ENCODE measurements at places on chromosomes 6 and 20.
A peak's percentile ranks its signal among the peaks of the same experiment; 100 is the strongest.

DNA sequence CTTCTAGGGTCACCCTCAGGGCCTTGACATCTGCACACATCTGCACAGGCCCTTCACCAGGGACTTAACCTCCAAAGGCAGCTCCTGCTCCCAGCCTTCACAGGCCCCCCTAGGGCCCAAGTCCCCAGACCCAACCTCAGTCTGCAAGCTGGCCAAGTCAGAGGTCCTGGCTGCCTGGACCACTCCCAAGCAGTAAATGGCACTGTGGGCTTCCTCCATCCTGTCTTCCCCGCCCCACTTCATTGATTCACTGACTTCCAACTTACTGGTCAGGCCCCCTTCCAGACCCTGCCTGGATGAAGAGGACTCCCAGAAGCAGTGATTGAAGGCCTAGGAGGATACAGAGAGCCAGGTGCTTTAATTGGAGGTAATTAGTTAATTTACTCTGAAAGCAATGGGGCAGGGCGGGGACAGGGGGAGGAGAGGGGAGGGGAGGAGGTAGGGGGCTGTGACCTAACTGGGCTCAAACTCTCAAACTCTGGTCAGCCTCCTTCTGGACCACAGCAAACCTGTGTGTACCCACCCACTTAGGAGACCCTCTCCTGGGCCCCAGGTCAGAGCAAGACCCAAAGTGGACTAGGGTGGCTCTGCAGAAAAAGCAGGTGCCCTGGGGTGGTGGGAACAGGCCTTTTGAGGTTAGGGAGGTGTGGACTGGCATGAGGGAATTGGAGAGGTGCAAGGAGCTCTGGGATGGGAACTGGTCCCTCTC is 51.5 kb downstream of the MRPL14 start:
- no peaks in the 10 kb centered on the region for H3K27me3 ChIP-seq
- H3K4me3 ChIP-seq = no peak overlapping the region
- H3K4me1 ChIP-seq = peaks cover 41% of the 10 kb centered on the region
- no peak for DNase-seq
- H3K27ac ChIP-seq = peak overlapping the region; percentile 95

DNA sequence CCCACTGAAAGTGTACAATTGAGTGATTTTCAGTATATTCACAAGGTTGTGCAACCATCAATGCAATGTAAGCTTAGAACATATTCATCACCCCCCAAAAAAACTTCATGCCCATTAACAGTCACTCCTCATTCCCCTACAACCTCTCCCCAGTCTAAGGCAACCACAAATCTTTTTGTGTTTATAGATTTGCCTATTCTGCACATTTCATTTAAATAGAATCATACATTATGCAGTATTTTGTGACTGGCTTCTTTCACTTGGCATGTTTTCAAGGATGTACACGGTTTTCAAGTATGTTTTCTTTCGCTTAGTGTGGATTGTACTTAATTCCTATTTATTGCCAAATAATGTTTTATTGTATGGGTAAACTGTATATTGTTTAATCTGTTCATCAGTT is 329.3 kb upstream of the RNF24 start:
- no peak for DNase-seq
- H3K27me3 ChIP-seq = no peaks in the 10 kb centered on the region
- H3K4me1 ChIP-seq = peaks cover 4% of the 10 kb centered on the region
- no peaks in the 10 kb centered on the region for H3K36me3 ChIP-seq
- H3K4me3 ChIP-seq = no peak overlapping the region
- no peak overlapping the region for H3K27ac ChIP-seq

- DNase-seq = peak; percentile 52
- no peaks in the 10 kb centered on the region for H3K36me3 ChIP-seq
- peak overlapping the region; percentile 13 for H3K27ac ChIP-seq
- no peak overlapping the region for H3K4me3 ChIP-seq
- no peaks in the 10 kb centered on the region for H3K27me3 ChIP-seq
Observed at GRCh38 chr6:43924222-43924702, 154.3 kb downstream of the VEGFA start.

DNA sequence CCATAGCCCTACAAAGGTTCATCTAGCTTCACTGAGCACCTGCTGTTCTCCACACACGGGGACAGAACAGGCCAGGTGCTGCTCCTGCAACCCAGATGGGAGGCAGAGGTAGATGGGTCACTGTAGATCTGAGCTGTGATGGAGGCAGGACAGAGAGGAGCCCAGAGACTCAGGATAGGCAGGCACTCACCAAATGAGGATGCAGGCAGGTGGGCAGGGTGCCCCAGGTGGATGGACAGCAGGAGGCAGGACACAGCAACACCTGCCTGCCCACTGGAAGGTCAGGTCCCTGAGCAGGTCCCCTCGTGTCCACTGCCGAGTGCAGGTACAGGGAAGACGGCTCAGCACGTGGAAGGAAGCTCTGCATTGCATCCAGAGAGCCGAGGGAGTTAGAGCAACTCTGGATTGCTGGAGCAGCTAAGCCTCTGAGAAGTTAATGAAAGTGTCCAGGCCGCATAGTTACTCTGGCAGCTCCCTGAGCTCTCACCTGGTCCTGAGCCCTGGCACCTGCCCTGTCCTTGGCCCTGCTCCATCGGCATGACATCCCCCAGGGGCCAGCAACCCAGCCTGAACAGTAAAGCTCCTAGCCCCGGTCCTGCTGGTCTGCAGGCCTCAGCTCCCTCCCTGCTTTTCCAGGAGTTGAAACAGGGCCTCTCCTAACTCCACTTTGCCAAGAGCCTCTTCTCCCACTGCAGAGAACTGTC is 4.9 kb upstream of the YTHDF1 start:
- H3K36me3 ChIP-seq = no peaks in the 10 kb centered on the region
- no peak overlapping the region for H3K4me3 ChIP-seq
- H3K4me1 ChIP-seq = peaks cover 18% of the 10 kb centered on the region
- H3K27ac ChIP-seq = no peak overlapping the region

DNA sequence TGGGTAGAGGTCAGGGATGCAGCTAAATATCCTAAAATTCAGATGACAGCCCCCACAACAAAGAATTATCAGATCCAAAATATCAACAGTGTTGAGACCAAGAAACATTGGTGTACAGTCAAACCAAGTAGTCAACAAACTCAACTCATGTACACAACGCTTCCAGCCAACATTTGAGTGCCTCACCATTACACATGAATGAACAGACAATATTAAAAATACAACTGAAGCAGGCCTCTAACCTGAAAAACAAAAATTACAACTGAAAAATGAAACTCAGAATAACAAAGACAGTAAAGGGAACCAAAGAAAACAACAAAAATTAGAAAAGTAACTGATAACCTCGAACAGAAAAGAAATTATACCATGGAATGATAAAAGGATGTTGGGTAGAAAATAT is 46.2 kb downstream of the HACE1 start:
- no peak overlapping the region for H3K4me3 ChIP-seq
- H3K4me1 ChIP-seq = no peaks in the 10 kb centered on the region
- H3K36me3 ChIP-seq = peaks cover 4% of the 10 kb centered on the region
